ENCODE measurements at places on chromosomes 4 and X.

GRCh38 chr4:157293673-157294072, 73.1 kb downstream of the GRIA2 start:
- DNase-seq, result no peak

DNA sequence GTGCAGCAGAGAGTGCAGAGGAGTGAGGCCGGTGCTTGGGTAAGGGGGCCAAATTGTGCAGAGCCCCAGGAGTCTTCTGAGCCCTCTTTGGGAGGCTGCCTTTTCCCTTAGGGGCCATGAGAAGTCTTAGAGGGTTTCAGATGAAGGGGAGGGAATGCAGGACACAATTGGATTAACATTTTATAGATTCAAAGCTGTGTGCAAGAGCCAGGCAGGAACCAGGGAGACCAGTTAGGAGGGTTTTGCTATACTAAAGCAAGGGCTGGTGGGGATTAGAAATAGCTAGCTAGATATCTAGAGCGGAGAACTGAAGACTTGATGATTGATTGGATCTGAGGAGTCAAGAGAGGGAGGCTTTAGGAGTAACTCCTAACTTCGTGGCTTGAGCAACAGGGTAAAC, 49.5 kb upstream of the SETD7 start:
- DNase-seq, result no peak

GRCh38 chr4:158861766-158862165, 92.9 kb downstream of the FNIP2 start:
- no peak for DNase-seq

GRCh38 chrX:84123585-84123984, 64.4 kb downstream of the RPS6KA6 start:
- no peak for DNase-seq

DNA sequence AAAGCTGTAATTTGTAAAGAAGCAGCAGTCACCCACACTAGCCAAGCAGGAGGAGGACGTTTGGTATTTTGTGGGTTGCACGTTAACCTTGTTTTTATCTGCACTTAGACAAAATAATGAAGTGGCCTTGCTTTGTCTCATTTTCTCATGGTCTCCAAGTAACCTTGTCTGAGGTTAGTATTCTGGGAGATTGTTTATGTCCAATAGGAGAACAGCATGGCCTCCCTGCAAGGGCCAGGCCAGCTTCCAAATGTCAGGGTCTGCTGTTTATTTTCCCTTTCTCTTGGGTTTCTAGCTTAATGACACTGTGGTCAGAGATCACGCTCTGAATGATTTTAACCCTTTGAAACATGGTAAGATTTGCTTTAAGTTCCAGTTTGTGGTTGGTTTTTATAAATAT, 29.9 kb downstream of the PNMA6E start:
- no peak for DNase-seq

GRCh38 chrX:10966057-10966456, 145.1 kb upstream of the HCCS start:
- DNase-seq, result no peak

- peak; percentile 16 for DNase-seq
These were observed 25.7 kb upstream of the MND1 start for GRCh38 chr4:153318696-153319320.

DNA sequence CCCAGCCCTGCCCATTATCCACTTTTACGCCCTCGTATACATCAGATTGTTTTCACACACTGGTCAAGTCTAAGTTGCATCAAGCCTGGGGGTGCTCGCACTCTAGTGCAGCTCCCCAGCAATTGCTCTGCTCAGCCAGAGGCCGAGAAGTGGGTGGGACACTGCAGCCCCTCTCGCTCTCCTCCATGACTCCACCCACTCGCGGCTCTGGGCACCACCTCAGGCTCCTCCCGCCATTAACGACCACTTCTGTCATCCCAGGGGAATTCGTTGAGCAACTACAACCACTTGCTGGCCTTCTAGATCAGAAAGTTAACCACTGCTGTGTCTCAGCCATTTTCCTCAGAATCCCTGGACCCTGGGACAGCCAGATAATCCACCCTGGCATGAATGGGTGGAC, 53.6 kb downstream of the ETNPPL start:
- DNase-seq, result no peak

- DNase-seq, result no peak
These were observed 6.4 kb downstream of the TCEAL8 start for GRCh38 chrX:103248553-103248952.

DNA sequence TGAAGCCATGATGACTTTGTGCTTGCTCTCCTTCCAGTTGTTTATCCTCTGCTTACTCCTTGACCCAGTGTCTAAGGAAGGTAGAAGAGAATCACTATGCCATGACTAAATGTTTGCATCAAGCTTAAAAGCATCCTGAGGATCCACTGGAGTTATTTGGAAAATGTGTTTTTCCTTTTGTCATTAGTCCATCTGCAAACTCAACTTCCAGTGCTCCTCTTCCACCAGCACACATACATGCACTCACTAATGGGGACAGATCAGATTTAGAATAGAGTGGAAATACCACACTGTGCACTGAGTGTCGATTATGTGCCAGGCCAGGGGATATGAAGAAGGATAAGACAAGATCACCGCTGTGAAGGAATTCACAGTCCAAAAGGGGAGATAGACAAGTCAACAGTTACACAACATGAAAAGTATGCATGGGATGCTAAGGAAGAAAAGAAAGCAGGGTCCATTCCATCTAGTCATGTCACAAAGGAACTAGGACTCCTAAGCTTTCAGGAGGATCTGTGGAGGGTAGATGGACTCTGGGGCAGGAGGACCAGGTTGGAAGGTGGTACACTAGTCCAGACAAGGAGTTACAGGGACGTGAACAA, 1.9 kb downstream of the OCIAD2 start:
- no peak for DNase-seq

- no peak for DNase-seq
These were observed 736 bp downstream of the IDS start for GRCh38 chrX:149504226-149504914.

DNA sequence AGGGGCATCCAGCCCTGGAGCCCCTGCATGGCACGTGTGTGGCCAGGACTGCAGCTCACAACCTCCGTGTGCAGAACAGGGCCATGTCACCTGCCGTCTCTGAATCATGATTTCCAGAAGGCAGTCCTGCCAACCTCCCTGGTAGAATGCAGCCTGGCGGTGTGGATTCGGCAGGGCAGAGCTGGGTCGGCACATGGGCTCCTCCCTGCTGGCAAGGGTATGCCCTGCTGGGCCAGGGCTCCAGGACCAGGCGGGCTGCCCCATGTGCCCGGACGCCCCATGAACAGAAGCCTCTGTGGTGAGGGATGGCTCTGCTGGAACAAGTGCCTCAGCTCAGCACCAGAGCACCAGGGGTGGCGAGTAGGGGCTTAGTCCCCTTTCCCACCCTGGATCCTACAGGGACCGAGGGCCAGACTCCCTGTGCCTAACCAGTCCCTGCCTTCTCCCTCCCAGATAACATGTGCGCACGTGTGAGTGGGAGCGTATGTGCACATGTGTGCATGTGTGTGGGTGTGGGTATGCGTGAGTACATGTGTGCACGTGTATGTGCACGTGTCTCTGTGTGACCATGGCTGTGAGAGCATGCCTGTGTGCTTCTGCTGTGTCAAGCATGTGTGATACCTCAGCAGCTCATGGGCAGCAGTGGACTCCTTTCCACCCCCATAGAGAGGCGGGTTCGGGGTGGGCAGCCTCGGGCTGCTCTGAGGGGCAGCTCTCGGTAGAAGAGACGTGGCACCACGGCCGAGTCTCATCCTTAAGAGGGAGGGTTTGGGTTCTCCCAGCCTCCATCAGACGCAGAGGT, 10.3 kb upstream of the MXD4 start:
- no peak for DNase-seq

- no peak for DNase-seq
These were observed 51.5 kb downstream of the PPA2 start for GRCh38 chr4:105422207-105422920.

GRCh38 chr4:16969696-16970135, 71.3 kb upstream of the LDB2 start:
- no peak for DNase-seq

DNA sequence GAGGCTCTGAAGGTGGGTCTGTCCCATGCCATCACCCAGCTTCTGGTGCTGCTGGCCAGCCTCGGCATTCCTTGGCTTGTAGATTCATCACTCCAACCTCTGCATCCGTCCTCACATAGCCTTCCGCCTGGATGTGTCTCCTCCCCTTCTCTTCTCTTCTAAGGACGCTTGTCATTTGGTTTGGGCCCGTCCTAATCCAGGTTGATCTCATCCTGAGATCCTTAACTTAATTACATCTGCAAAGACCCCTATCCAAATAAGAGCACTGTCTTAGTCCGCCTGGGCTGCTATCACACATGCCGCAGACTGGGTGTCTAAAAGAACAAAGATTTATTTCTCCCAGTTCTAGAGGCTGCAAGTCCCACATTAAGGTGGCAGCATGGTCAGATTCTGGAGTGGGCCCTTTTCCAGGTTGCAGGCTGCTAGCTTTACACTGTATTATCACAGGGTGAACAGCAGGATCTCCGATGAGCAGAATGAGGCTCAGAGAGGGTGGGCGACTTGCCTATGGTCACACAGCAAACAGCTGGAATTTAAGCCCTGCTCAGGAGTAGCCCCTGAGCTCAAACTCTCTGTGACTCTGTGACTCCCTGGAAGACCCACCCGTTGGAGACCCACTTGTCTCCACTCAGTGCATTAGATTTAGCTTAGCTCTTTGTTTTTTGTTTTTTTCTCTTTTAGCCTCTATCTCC, 113.1 kb downstream of the STK32B start:
- no peak for DNase-seq

DNA sequence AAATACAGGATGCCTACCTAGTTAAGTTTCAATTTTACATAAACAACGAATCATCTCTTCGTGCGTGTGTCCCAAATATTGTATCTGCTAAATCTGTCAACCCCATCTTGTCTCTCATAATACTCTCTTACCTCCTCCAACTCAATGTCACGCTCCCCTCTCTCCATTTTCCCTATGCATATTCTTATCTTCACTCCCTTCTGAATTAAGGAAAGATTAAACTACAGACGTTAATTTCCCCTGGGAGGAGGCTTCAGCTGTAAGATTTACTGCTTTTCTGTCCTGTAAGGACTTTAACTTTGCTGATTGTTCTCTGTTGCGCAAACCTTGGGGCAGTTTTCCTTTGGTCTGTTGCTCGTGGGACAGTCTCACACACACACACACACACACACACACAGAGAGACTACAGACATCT, 455 bp upstream of the ABCB7 start:
- no peak for DNase-seq

DNA sequence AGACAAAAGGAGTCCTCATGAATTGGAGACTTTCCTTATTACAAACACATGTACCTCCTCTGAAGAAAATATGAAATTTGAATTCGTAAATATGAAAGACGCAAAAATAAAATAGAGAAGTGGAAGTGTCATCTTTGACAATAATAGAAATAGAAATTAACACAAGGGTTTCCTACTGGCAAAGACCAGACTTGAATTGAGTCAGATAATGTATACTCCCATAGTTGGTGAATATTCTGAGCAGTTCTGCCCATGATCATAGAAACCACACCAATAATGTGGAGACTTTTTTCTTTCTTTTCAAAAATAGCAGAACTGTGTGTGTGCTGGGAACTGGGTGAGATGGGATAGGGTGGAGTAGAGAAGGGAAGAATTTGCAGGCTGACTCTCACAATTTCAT, 277.7 kb upstream of the TET2 start:
- DNase-seq, result no peak

DNA sequence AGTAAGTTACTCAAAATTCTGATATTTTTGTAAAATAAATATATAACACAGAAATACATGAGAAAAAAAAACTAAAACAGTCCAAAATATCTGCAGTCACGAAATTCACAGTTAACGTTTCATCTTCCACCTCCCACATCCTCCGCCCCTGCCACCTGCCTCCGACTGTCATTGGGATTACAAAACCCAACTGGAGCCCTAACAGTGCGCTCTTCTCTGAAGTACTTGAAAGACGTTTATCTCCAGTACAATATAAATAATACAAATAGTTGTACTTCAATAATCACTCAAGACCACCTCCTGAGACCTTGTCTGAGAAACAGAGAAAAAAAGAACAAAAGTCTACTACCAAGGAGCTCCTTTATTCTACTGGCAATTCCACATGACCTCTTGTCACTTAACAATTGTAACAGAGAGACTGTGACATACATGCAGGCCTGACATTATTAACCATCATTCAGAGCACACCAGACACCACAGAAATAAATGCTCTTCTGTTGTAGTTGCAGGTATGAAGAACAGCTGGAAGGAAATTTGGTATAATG, 280.6 kb downstream of the PPP3CA start:
- no peak for DNase-seq

GRCh38 chr4:110867251-110867960, 244.5 kb upstream of the PITX2 start:
- no peak for DNase-seq

DNA sequence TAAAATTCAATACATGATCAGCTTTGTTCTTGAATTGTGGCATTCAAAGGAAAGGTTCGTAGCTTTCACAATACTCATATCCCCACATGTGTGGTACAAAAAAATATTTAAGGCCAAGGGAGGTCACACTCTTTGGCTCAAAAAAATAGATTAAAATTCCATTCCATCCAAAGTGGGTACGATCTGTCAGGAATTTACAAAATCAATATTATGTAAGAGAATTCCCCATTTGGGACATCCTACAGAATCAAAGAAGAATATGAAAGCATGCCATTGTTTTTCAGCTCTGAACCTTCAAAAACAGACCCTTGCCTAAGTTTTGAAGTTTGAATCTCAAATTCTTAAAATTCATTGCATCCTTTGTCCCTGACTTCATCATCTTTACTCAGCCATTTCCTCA, 85.8 kb downstream of the MID1 start:
- no peak for DNase-seq

DNA sequence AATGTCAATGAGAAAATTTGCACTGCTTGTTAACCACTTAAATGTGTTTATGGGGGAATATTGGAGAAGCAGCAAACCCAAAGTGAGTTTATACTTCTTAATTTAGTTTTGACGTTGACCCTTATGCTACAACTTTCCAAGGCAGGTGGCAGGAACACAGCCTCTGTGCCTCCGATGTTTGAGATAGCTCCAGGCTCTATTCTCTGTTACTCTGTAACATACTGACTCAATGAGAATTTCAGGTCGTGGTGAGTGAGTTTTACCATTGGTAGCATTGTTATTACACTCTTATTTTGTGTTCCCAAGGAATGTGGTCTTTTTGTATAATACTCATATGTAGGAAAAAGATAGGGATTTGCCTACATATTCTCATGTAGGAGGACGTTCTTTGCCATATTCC, 210.7 kb downstream of the BMPR1B start:
- DNase-seq, result no peak

Measured in NCI-H774 (cell line).